ENCODE measurements at places on chromosomes 3 and 15. TPM values are rescaled to one million over a fixed set of nuclear protein-coding genes. Genes with fewer than 3 reads are reported as not detected.
A peak's percentile ranks its signal among the peaks of the same experiment; 100 is the strongest.

EPHB1 gene
- total RNA-seq, result 2.3 TPM

IRAK2 gene
- total RNA-seq, result 5.1 TPM

KLHL40 gene
- 1.2 TPM for total RNA-seq

TMEM45A gene
- 6.3 TPM for total RNA-seq

- no peaks in the 10 kb centered on the region for H3K27me3 ChIP-seq
- H3K4me1 ChIP-seq, result no peaks in the 10 kb centered on the region
- no peaks in the 10 kb centered on the region for H3K36me3 ChIP-seq
- no peak for DNase-seq
- no peak overlapping the region for H3K4me3 ChIP-seq
Observed at GRCh38 chr3:149975919-149976318, 5.2 kb upstream of the PFN2 start.

- H3K4me3 ChIP-seq, result no peak overlapping the region
- DNase-seq, result no peak
- no peaks in the 10 kb centered on the region for H3K4me1 ChIP-seq
- H3K36me3 ChIP-seq, result no peaks in the 10 kb centered on the region
- no peaks in the 10 kb centered on the region for H3K27me3 ChIP-seq
Observed at GRCh38 chr3:13491206-13491974, 11.3 kb downstream of the HDAC11 start.

DNA sequence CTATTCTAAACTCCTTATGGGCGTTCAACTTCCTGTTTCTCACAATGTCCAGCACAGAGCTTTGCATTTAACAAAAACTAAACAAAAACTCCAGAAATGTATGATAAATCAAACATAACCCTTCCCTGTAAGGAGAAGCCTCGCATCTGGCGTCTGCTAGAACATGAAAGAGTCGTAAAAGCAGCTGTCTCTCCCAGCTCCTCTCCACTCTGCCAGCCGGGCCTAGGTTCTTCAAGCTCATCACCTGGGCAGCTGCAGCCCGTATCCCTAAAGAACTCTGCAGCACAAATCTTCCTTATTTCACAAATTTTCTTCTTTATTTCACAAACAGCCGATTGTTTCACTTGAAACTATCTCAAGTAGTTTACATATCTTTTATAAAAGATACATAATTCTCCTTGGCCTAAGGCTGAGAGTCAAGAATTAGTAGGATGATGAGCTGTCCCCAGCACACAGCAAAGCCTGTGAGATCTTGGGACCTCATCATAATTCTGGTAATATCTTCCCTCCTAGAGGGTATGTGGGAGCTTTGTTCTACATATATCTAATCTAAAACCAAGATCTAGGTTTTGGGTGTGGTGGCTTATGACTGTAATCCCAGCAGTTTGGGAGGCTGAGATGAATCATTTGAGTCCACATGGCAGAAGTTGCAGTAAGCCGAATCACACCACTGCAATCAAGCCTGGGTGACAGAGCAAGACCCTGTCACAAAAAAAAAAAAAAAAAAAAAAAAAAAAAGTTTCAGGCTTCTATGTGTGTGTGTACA lies 35.3 kb downstream of the ANXA2 start:
- peaks cover 5% of the 10 kb centered on the region for H3K36me3 ChIP-seq
- no peaks in the 10 kb centered on the region for H3K27me3 ChIP-seq
- no peak for DNase-seq

DNA sequence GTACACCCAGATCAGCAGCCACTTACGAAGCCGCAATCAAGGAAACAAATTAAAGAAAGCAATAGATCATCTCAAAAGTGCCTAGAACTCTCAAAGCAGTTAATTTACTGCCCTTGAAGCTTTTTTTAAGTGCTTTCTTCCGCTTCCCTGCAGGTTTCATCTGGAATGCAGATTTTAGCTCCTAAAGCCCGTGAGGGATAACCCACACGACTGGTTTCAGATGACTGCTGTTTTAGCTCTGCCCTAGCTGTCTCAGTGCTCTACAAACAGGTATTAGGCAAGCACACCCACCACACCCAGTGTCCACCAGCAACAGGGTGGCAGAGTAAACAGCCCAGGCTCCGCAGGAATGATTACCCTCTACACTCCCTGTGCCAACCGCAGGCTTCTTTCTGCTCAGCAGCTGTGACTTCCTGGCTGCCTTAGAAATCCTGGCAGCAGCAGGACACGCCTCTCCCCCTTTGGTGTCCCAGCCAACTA lies 126.0 kb downstream of the FMN1 start:
- peak overlapping the region; percentile 72 for H3K27ac ChIP-seq
- peak overlapping the region; percentile 0 for H3K4me3 ChIP-seq
- peaks cover 9% of the 10 kb centered on the region for H3K4me1 ChIP-seq
- no peaks in the 10 kb centered on the region for H3K36me3 ChIP-seq
- DNase-seq, result peak; percentile 93
- H3K27me3 ChIP-seq, result no peaks in the 10 kb centered on the region

DNA sequence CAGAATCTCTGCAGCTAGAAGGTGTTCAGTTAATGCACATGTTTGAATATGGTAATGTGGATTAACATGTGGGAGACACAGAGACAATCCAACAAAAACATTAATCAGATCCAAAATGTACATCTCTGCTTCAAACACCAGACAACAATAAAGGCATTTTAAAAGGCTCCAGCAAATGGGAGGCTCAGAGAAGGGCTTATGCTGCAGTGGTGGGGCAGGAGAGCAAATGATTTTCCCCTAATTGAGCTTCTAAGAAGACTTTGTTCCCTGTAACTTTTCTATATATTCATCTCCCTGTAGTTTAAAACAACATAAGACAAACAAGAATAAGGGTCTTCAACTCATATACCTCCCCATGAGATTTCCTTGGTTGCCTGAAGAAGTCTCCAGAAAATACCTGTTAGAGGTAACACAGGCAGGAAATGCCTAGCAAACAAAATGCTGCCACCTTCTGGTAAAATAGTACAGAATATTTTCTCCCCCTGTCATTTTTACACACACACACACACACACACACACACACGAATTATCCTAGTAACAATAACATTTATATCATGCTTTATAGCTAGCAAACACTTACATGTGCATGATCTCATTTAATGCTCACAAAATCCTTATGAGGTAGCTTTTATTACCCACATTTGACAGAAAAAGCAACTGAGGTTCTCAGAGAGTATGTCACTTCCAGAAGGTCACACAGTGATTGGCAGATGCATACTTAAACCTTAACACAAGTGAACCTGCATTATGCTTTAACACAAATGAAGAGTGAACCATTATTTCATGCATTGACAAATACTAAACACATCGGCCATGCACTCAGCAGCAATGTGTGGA lies 123.4 kb upstream of the MB21D2 start:
- peak; percentile 13 for DNase-seq
- no peak overlapping the region for H3K27ac ChIP-seq
- no peaks in the 10 kb centered on the region for H3K27me3 ChIP-seq
- H3K4me3 ChIP-seq, result no peak overlapping the region
- no peaks in the 10 kb centered on the region for H3K36me3 ChIP-seq

DNA sequence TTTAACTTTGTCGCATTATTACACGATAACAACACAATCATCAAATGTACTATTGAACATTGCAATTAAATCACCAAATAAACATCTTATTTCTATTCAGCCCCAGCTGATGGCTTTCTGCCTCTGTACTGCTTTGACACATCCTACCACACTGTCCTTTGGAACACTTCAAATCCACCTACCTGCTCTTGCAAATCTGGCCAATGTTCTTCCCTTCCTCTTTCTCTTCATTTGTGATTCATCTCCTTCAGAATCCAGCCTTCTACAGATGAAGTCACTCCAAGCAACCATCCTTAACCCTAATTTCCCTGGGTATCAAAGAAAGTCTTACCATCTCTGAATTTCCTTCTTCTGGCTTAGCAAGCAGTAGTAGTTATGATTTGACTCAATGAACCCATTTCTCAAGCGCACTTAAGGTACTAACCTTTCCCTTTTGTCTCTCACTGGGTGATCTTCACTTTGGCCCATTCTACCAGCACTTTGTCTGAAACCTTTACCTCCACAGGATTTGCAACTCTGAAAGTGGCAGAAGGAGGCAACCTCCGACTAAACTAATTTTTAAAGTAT lies 502.9 kb downstream of the FOXP1 start:
- no peaks in the 10 kb centered on the region for H3K27me3 ChIP-seq
- no peaks in the 10 kb centered on the region for H3K36me3 ChIP-seq
- no peaks in the 10 kb centered on the region for H3K4me1 ChIP-seq
- H3K4me3 ChIP-seq, result no peak overlapping the region

- H3K27ac ChIP-seq, result no peak overlapping the region
- DNase-seq, result no peak
- no peaks in the 10 kb centered on the region for H3K4me1 ChIP-seq
- no peak overlapping the region for H3K4me3 ChIP-seq
- H3K27me3 ChIP-seq, result no peaks in the 10 kb centered on the region
Observed at GRCh38 chr15:32993285-32993684, 201.2 kb downstream of the FMN1 start.

GRCh38 chr15:73910522-73911303 lies 15.5 kb upstream of the LOXL1 start:
- no peaks in the 10 kb centered on the region for H3K27me3 ChIP-seq
- no peak for DNase-seq
- H3K4me1 ChIP-seq, result no peaks in the 10 kb centered on the region
- no peak overlapping the region for H3K27ac ChIP-seq

DNA sequence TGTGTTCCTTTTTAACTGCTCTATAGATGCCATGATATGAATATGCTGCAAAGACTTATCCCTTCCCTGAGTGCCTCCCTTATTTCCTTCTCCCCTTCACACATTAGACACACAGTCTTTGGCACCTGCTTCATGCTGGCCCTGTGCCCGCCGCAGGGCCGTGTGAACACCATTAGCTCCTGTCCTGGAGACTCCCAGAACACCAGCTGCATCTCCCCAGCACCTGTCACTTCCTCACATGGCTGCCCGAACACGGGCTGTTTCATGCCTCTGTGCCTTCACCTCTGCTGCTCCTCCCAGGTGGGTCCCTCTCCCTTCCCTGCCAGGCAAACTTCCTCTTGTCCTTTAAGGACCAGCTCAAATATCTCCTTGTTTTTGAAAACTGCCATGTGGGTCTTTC lies 40.5 kb upstream of the SEC13 start:
- H3K4me3 ChIP-seq, result no peak overlapping the region
- no peak for DNase-seq
- H3K36me3 ChIP-seq, result no peaks in the 10 kb centered on the region
- H3K27me3 ChIP-seq, result no peaks in the 10 kb centered on the region

- no peak overlapping the region for H3K27ac ChIP-seq
- no peaks in the 10 kb centered on the region for H3K4me1 ChIP-seq
- no peak for DNase-seq
- H3K27me3 ChIP-seq, result no peaks in the 10 kb centered on the region
Observed at GRCh38 chr3:102361101-102361500, 73.7 kb upstream of the ZPLD1 start.

DNA sequence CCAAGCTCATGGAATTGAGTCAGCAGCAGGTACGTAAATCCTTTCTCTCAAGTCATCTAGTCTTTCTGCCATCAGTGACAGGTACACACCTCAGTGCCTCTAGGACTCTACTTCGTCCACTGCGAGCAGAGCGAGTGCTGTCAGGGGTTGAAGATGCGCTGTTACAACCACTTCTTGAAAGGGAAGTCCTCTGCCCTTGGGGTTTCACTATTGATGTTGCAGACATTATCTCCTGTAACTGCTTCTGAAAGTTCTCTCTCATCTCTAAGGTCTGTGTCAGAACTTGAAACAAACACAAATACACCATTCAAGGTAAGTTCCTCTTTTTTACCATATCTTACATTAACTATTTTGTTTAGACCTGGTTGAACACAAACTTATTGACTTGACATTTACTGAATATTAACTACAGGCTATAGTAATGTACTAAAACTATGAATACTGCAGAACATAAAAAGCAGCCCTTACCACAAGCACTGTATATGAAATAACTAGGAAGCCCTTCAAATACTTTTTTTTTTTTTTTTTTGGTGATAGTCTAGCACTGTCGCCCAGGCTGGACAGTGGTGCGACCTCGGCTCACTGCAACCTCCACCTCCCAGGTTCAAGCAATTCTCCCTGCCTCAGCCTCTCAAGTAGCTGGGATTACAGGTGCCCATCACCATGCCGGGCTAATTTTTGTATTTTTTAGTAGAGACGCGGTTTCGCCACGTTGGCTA lies 41.5 kb downstream of the TOPBP1 start:
- no peaks in the 10 kb centered on the region for H3K27me3 ChIP-seq
- no peaks in the 10 kb centered on the region for H3K4me1 ChIP-seq

Measured in prostate gland (tissue), 2 donors.